A549 treated with Mapracorat at 1 μM for 4 hours (cell line): ENCODE measurements at places on chromosomes 2 and 18. TPM values are rescaled to one million over a fixed set of nuclear protein-coding genes. Genes with fewer than 3 reads are reported as not detected.

The LIMS4 gene
- total RNA-seq: 0.12 to 0.75 TPM (median 0.57 TPM) in 5 replicates

The HOXD13 gene
- 0.12 to 0.30 TPM (median 0.22 TPM) in 5 replicates for total RNA-seq

The CTNNA2 gene
- total RNA-seq: 0.23 to 0.49 TPM (median 0.40 TPM) in 5 replicates

The SLC35F6 gene
- total RNA-seq: 32.7 to 38.7 TPM (median 35.5 TPM) in 5 replicates

The MAP3K19 gene
- total RNA-seq: not detected in 5 replicates

The GNAL gene
- 5.0 to 7.8 TPM (median 6.0 TPM) in 5 replicates for total RNA-seq
